ENCODE measurements at places on chromosomes 12 and 14.
A peak's percentile ranks its signal among the peaks of the same experiment; 100 is the strongest.

GRCh38 chr12:111458546-111459172 lies 52.9 kb downstream of the SH2B3 start:
- no peak for DNase-seq

- DNase-seq = peak; percentile 35
Observed at GRCh38 chr14:47186486-47186885, 488.9 kb downstream of the MDGA2 start.

- no peak for DNase-seq
Observed at GRCh38 chr14:100066962-100067361, 1.7 kb downstream of the EVL start.

DNA sequence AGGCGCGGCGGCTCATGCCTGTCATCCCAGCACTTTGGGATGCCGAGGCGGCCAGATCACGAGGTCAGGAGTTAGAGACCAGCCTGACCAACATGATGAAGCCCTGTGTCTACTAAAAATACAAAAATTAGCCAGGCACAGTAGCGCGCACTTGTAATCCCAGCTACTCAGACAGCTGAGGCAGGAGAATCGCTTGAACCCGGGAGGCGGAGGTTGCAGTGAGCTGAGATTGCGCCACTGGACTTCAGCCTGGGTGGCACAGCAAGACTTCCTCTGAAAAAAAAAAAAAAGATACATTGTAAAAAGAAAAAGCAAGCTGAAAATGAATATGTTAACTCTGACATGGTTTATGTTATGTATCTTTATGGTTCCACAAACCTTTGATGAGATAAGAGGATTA lies 33.6 kb downstream of the RPGRIP1 start:
- DNase-seq = no peak

DNA sequence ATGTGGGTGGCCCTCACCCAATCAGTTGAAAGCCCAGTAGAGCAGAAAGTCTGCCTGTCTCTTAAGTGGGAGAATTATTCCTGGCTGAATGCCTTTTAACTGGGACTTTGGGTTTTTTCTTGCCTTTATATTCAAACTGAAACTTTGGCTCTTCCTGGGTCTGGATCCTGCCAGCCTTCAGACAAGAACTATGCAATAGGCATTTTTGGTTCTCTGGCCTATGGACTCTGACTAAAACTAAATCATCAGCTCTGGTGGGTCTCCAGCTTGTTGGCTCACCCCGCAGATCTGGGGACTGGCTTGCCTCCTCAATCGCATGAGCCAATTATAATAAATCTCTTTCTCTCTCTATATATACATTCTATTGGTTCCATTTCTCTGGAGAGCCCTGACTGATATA lies 173.0 kb upstream of the IGF1 start:
- DNase-seq = no peak

DNA sequence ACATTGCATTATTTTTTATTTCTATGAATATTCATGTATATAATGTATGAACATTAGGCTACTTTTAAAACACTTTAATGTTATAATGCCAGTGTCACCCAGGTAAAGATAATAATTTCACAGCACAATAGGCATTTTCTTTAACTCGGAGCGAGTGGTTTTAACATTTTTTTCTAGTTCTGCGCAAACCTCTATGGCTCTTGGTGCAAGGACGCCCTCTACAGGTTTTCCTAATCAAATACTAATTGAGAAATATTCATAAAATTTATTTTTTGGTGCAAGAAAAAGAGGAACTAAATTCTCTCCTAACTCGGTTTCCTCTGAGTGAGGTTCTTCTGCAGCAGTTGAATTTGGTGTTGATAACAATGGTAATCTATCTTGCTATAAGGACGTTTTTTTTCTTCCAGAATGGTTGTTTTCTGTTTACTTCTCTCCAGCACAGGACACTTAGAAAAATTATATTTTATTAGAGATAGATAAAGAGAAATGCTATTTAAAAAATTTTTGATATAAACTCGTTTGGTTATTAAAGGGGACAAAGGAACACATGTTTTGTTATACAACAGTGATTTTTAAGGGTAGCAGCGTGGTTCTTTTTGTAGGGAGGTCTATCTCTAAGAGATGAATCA lies 2.4 kb upstream of the WIF1 start:
- DNase-seq = peak; percentile 38

DNA sequence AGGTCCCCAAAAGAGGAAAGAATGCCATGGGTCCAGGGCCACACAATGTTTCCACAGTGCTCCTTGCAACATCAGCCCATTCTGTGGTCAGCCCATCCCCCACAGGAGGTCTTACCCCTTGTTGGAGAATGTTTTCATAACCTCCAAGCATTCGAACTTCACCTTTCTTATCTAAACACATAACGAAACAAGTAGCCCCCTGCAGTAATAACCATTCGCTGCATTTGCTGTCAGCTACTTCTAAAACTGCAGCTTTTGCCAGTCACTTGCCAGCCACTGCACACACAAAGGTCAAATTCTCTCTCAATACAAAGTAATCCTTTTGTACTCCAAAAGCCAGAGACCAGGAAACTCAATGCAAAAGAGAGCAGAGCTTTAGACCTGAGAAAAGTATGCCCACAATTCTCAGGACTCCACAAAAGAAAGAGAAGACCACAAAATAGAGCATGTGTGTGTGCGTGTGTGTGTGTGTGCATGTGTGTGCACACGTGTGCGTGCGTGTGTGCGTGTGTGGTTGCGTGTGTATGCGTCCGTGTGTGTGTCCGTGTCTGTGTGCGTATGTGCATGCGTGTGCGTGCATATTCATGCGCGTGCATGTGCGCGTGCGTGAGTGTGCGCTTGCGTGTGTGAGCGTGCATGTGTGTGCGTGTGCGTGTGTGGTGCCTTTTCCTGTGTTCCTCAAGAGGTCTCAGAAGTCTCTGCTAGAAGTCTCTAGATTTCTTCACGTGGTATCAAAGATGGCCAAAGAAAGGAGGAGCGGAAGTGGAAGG lies 31.7 kb upstream of the NINJ2 start:
- no peak for DNase-seq

DNA sequence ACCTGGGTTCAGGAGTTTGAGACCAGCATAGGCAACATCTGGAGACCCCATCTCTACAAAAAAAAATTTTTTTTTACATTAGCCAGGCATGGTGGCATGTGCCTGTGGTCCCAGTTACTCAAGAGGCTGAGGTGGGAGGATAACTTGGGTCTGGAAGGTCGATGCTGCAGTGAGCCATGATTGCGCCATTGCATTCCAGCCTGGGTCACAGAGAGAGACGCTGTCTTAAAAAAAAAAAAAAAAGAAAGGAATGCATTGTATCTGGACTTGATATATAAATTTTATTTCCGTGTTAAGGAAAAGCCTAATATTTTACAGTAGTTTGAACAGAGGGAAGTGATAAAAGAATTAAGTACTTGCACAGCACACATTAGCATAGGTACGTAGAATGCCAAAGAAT lies 97.2 kb downstream of the ZC3H14 start:
- DNase-seq = peak; percentile 14

- peak; percentile 42 for DNase-seq
Observed at GRCh38 chr14:55458800-55459515, 18.5 kb upstream of the TBPL2 start.

DNA sequence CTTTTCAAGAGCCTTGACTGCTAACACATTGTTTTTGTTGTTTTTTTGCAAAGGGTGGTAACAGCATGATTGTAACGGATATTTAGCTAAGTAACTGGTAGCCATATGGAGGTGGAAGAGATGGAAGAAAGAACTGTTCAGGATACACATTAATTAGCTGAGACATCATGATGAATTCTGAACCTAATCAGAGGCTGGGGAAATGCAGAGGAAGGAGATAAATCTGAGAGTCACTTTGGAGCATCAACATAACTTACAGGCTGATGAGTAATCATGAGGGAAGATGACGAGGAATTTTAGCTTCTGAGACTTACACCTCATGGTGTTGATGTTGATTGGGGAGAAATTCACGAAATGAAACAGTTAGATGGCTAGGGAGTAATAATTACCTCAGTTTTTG lies 62.3 kb downstream of the NIN start:
- peak; percentile 24 for DNase-seq

DNA sequence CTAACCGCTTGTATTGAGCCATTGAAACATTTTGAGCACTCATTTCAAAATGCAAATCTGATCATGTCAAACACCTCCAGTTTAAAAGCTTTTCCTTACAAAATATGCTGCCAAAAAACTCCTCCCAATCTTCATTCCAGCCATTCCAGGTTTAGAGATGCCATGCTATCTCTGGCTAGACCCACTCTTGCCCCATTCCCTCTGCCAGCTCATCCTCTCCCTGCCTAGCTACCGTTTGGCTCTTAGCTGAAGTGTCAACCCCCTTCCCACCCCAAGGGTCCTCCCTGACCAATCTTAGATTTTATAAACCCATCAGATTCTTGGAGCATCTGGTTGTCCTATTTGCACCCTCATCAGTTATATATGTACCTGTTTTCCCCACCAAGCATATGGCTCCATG lies 75.0 kb downstream of the SCAF11 start:
- DNase-seq = peak; percentile 7

- DNase-seq = no peak
Observed at GRCh38 chr12:121939186-121939585, 20.8 kb downstream of the CFAP251 start.

GRCh38 chr14:36424478-36425102 lies 95.4 kb downstream of the NKX2-1 start:
- DNase-seq = no peak

DNA sequence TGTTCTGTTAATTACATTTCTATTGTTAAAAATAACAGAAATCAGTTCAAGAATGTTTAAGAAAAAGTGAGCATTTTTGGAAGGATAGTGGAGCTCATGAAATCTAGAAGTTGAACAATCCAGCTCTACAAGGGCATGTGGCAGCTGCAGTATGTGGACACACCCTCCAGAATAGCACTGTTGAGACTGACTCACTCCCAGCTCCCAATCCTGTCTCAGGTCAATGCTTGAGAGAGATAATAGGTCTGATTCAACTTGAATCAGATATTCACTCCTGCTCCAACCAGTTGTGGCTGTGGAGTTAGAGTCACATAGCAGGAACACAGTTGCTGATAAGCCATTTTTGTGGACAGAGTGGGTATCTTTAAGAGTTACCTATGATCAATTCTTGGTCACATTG lies 113.0 kb upstream of the NTF3 start:
- DNase-seq = peak; percentile 74

All from GM03348 (cell line).